KBM-7 (cell line): ENCODE measurements at places on chromosomes 1 and 21.
A peak's percentile ranks its signal among the peaks of the same experiment; 100 is the strongest.

DNA sequence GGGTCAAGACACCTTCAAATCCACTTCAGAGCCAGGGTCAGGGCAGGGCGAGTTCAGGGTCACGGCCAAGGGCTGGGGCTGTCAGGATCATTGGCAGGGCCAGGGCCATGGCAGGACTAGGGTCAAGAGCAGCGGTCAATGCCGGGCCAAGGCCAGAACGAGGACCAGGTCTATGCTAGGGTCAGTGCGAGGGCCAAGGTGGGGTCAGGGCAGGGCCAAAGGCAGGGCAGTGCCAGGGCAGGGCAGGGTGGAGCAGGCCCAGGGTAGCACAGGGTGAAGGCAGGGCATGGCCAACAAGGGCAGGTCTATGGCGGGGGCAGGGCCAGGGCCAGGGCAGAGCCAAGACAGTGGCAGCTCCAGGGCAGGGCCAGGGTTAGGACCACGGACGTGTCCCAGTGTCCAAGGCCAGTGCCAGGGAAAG, 154.0 kb downstream of the LIPI start:
- no peak for DNase-seq

GRCh38 chr1:156655151-156655903, 13.4 kb downstream of the BCAN start:
- no peak for DNase-seq

GRCh38 chr1:83641206-83641658, 357.7 kb downstream of the TTLL7 start:
- no peak for DNase-seq

DNA sequence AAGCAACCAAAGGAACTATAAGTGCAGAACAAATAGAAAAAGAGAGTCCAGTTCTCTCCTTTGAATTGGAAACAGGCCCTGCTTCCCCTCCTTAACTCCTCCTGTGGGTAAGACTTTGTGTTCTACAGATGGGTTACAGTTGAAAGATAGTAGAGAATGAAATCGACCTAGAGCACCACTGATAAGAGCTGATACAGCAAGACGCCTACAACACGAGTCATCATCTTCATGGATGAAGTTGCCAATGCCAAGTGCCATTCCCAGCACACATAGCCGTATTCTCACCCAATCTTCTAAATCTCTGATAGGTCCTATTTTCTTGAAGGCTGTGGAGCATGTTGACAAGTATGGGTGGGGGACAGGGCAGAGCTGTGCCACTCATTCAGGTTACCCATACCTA, 99.8 kb upstream of the CAMK1G start:
- DNase-seq: no peak

GRCh38 chr1:183416850-183417771, 1.1 kb downstream of the NMNAT2 start:
- DNase-seq: peak; percentile 28

DNA sequence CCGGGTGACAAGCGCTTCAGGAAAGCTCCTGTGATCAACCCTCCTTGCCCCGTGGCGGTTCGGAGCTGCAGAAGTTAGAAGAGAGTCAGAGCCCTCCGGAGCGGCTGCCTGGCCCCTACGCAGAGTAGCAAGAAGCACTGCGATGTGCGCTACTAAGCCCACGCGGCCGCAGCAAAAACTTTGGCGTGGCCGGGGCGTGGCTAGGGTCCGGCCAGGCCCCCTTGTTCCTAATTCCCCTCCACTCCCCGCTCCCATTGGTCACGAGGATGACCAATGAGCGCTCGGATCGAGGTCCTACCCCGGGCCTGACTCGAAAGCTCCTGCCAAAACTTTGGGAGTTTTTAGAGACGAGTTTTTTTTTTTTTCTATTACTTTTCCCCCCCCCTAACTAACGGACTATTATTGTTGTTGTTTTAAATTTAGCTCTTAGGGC, at the start of gene HLX:
HLX (plus strand) TSS at position 368 of the 433 bp plus-strand sequence. CDS start 415 bp downstream, outside the sequence.
- DNase-seq: peak; percentile 96

DNA sequence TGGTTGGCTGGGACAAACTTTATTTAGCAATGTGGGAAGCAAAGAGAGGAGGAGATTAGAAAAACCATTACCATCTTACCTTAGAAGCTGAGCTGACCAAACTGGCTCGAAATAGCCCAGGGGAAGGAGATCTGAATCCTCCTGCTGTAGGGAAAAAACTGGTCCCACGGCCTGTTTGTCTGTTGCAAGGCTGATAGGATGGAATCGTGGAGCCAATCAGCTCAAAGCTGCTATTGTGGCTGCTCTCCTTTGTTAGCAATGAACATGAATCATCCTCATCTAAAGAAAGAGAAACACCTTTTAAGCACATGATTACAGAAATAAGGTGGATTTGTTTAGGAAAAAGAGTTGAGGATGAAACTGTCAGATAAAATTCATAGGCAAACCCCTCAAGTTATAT, 21.5 kb downstream of the CLSPN start:
- DNase-seq: no peak

DNA sequence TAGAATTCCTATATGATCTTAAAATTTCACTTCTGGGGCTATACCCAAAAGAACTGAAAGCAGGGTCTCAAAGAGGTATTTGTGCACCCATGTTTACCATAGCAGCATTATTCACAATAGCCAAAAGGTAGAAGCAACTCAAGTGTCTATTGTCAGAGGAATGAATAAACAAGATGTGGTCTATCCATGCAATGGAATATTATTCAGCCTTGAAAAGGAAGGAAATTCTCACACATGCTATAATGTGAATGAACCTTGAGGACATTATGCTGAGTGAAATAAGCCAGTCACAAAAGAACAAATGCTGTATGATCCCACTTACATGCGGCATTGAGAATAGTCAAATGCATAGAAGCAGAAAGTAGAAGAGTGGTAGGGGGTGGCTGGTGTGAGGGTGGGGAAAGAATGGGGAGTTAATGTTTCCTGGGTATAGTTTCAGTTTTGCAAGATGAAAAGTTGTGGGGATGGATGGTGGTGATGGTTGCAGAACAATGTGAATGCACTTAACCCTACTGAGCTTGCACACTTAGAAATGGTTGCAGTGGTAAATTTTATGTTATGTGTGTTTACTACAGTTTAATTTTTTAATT, 122.4 kb downstream of the TOMM20 start:
- no peak for DNase-seq

- DNase-seq: peak; percentile 72
These were observed 52.8 kb downstream of the ARID4B start for GRCh38 chr1:235275223-235275622.

- DNase-seq: no peak
These were observed 338.1 kb downstream of the PAPPA2 start for GRCh38 chr1:176800978-176801513.

DNA sequence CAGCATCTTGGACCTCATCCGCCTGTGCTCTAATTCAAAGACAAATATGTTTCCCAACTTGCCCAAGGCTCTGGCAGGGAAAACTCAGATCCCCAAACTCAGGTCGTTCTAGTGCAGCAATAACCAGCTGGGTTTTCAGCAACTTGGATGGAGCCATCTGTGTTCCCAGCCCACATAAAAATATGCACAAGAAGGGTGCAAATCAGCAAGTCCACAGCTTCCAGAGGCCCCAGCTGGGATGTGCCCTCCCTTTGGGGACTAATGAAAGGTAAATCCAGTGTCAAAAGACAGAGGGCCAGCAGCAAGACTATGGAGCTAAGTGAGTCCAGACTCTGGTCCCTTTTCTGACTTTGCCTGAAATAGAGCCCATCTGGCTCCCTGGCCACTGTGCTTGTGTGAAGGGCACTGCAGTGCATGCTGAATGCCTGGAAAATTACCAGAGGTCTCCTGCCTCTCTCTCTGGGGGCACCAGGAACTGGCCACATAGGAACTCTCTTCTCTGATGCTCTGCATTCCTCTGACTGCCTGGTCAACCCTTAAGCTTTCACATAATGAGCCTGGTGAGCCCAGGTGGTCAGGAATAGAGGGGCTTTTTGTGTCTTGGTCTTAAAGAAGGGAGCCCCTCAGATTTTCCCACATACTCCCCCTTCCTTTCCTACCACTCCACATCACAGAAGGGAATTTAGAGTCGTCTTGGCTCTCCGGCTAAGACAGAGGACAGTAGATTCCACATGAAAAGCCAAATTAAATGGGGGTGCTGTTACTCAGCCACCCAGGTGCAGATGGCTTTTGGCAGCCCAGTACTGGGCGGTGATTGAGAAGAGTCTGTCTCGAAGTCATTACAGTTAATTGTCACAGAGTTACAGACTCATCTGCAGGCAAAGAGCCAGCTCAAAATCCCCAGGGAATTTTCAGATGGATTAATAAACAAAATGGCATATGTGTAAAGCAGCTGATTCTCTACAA, 88.1 kb upstream of the C1orf21 start:
- DNase-seq: no peak

DNA sequence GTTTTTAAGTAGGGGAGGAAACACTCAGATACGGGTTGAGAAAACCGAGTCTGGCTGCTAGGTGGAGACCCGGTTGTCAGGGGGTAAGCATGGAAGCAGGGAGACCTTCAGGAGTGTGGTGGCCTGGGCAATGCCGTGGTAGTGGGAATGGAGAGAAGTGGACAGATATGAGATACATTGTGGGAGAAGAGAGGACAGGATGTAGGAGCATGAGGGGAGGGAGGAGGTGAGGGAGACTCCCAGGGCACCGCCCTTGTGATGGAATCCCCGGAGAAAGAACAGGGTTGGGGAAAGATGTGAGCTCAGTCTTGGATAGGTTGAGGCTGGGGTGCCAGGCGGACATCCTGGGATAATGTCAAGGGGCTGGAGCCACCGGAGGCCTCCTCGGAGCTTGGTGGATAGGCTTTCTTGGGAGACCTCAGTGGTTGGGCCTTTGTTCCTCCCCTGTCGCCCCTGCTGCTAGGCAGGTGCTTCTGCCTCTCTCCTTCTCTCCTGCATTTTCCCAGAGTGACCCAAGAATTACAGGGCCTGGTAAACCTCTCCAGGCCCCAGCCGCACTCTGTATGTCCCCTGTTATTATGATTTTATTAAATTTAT, 21.3 kb downstream of the ZNF362 start:
- no peak for DNase-seq

DNA sequence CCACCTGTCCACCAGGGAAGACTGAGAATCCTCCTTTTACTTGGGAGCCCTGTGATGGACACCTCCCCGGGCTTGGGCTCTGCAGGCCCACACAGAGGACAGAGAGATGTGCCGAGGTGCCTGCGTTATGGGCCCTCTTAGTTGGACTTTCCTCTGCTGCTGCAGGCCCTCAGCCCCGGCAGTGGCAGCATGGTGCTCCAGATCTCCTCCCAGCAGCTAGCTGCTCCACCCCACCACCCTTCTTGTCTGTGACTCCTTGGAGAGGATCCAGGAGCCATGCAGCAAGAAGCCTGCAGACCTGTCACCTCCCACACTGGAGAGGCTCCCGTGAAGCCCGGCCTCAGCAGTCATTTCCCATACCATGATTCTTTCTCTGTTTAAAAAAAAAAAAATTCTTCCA, 27.4 kb downstream of the PHGDH start:
- no peak for DNase-seq

DNA sequence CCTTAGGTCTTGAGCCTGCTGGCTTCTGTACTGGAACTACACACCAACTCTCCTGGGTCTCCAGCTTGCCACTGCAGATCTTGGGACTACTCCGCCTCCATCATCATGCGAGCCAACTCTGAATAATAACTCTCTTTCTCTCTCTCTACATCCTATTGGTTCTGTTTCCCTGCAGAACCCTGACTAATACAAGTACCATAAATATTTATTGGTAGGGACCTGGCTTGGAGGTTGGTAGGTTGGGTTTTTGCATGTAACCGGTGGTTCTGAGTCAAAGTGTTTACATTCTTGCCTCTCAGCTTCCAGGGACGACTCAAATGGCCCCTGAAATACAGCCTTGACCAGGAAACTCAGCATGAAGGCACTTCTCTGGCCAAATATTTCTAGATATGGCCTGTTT, 110.4 kb downstream of the KCND3 start:
- no peak for DNase-seq

DNA sequence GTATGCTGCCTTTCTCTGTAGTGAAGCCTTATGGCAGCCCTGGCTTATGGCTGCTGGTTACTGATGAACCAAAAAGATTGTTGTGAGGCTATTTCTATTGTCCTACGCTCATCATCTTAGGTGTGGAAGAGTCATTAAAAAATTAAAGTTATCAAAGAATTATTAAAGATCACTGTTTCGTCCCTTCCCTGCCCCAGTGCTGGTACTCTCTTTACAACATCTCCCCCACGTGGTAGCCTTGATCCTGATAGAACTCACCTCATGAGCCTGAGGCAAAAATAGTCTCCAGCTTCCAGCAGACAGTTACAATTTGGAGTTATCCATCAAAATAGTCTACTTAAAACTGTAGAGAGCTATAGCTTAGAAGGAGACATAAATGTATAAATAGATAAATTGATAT, 201.5 kb downstream of the S1PR1 start:
- DNase-seq: no peak

DNA sequence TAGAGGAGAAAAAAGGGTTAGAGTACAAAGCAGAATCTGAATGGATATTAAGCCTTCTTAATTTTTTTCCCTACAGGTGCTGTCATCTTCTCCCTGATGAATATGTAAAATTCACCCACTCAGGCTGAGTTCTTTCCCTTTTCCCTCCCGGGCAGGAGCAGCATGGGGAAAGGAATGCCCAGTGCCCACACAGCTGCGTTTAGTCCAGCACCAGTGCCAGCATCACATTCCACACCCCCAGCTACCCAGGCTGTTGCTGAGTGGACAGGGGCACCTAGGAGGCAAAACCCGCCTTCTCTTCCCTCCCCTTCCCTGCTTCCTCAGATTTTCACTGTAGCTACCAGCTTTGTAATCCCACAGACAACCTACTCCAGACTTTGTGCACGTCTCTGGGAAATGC, 3.4 kb upstream of the CADM3 start:
- no peak for DNase-seq

DNA sequence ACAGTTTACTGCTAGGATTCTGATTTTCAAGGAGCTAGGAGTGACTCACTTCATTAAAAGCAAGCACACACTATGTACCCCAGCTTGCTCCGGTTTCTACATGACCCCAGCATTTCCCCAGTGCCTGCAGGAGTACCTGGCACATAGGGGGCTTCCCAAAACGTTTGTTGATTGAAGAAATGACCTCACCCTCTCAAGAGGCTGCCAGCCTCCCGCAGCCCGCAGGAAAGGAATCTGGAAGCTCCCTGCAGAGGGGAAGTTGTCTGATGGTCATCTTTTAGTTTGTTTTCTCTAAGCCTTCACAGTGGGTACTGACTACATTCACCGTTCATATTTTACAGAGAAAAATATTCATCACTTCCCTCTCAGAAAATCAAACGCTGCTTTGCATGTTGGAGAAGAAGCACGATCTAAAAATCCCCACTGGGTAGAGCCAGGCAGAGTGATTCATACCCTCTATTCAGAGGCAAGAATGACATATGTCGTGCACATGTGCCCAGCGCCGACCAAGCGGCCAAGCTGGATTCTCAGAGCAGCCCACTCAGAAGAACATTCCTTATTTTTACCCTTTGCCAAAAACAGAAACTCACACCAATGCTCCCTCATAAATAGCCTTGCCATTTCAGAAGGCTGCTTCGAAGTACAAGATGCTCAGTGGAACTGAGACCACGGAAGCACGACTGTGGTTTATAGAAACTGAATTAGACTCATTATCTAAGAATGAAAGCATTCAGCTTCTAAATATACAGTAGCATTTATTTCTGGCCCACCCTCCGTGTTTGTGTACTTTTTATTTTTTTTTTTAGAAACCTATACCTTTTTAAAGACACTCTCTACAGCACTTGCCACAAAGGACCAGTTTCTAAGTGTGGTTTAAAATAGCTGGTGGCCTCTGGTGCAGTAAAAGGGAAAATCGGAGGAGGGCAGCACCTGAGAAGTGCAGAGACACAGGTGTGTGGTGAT, 143.2 kb downstream of the MIS18A start:
- no peak for DNase-seq

GRCh38 chr1:116329524-116330341, 43.3 kb upstream of the ATP1A1 start:
- DNase-seq: no peak

GRCh38 chr1:38512789-38513188, 346.8 kb downstream of the RRAGC start:
- DNase-seq: no peak

- DNase-seq: no peak
These were observed 4.3 kb downstream of the ATP8B2 start for GRCh38 chr1:154329551-154330131.
